ELR (cell line): ENCODE measurements at places on chromosomes 1 and 21.

GRCh38 chr1:206581571-206581981 lies 30.7 kb downstream of the EIF2D start:
- no peak for DNase-seq

DNA sequence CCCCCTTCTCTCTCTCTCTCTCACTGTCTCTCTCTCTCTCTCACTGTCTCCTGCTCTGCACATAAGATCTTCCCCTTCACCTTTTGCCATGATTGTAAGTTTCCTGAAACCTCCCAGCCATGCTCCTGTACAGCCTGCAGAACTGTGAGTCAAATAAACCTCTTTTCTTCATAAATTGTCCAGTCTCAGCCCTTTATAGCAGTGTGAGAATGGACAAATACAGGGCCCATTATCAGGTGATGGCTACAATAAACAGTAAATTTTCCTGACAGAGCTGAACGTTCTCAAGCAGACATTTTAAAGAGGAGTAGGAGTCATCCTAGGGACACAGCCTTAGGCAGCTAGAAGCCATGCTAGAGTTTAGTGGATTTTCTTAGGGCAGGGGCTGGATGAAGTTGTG lies 1679.7 kb upstream of the B3GALT2 start:
- DNase-seq: no peak

DNA sequence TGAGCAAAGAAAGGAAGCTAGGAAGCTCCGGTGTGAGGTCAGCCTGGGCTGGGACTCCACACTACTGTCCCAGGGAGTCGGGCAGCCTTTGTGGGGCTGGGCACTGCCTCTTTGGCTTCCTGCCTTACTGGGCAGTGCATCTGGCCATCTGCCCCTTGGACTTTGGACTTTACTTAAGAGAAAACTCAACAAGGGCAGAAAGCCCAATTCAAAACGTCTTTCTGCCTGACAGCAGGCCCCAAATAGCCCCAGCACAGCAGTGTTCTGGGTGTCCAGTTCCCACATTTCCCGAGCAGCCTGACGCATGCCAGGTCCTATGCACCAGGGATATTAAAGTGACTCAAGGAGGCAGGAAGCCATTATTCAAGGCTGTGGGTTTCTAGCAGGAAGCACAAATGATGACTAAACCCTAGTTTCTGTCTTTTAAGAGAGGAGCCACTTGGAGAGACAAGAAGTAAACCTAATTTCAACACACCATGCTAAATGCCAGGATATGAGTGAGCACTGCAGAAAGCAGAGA lies 37.9 kb upstream of the EDEM3 start:
- DNase-seq: peak; percentile 100

GRCh38 chr1:104797982-104798381 lies 1048.3 kb downstream of the AMY1C start:
- DNase-seq: no peak

GRCh38 chr1:95247607-95248006 lies 13.6 kb downstream of the RWDD3 start:
- DNase-seq: no peak

DNA sequence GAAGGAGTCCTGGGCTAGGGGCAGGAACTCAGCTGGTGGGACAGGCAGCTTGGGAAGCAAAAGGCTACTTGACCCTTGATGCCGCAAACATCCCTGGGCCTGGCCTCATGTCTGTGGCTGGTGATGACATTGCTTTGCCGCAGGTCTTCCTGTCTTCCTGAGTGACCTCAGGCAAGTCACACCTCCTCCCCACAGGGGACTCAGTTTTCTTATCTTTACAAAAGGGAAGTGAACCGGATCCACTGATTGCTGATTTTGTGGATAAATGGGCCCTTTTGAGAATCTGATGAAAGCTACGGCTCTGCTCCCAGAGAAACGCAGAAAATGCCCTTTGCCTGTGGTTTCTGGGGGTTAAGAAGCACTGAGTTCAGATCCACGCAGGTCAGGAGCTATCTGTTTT lies 20.7 kb downstream of the PLOD1 start:
- DNase-seq: no peak

- DNase-seq: no peak
Measured at GRCh38 chr1:28761189-28761588, 24.4 kb downstream of the YTHDF2 start.
